CD4-positive, alpha-beta T cell (primary cell): ENCODE measurements at places on chromosomes 3 and 15. TPM values are rescaled to one million over a fixed set of nuclear protein-coding genes. Genes with fewer than 3 reads are reported as not detected.

DNA sequence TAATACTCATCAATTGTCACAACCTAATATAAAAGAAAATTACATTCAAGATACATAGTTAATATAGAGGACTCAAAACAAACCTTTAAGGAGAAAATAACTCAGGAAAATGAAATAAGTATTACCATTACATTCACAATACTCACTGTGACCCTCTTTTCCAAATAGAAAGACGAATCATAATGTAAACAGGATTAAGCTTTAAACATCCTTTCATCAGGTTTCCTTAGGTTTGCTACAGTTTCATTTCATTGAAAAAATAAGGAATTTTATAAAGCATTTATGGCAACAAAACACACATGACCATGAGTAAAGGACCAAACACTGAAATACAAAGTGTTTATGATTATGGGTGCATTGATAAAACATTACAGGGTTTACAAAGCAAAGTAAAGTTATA lies 162.7 kb downstream of the ALCAM start:
- no peak for DNase-seq

TMEM62 gene
- total RNA-seq: 22.5 TPM

GRCh38 chr3:50172626-50173220 lies 17.6 kb downstream of the SEMA3F start:
- no peak for DNase-seq

PPP1R14D gene
- total RNA-seq: not detected

DNA sequence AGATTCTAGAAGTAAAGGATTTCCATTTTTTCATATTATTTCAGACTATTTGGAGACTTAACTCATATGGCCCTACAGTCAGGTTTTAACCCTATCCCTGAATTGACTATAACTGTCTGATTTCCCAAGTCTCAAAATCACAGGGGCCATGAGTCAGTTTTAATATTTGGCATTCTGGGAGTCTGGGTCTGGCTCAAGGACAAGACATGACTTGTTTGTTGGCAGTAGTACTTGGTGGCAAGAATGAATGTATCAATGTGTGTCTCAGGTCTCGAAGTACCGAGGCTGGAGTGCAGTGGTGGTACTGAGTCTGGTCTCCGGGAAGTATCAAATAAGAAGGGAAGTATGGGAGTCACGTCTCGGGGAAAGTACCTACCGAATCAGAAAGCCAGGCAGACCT lies 10.8 kb downstream of the UMPS start:
- no peak for DNase-seq

DNA sequence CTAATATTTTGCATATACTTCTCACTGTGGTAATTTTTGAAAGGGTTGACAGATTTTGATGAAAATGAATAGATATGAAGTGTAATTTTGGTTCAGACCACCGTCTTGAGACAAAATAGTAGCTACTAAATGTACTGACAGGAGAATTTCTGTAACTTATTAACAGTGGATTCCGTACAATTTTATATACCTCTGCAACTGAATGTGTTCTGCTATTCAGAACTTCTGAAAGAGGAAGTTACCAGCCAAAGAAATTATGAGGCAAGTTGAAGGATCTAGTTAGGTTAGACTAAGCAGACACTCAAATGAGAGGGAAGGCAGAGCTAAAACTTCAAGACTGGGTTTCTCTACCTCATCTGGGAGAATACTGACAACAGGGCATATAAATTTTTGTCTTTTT lies 29.4 kb downstream of the GAP43 start:
- no peak for DNase-seq
